ENCODE measurements at places on chromosomes 7 and 10.

DNA sequence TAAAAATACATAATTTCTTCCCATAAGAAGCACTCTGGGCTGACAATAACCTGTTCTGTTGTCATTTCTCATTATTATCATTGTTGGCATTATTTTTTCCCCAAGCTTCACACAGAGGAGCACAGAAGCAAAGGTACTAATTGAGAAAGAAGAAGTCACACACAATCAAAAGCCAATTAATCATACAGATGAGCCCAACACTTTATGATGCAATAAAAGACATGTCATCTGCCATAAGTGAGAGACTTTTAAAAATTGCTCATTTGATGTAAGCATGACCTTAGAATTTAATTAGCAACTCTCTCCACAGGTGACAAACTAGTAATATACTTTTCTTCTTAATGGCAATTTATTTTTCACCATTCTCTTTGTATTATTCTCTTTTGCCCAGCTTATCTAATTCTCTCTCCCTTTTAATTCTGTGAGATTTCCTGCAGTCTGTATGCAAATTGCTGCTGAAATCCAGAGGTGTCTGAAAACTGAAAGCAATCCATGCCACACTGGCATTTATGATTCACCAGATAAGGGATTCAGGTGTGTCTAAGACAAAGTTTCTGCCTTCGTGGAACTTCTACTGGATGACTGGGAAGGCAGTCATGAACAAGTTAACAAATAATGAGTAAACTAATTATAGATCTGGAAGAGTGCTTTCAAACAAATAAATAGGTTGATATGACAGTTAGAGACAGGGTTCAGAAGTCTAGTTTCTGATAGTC is 203.5 kb downstream of the CHCHD3 start:
- no peak for DNase-seq

DNA sequence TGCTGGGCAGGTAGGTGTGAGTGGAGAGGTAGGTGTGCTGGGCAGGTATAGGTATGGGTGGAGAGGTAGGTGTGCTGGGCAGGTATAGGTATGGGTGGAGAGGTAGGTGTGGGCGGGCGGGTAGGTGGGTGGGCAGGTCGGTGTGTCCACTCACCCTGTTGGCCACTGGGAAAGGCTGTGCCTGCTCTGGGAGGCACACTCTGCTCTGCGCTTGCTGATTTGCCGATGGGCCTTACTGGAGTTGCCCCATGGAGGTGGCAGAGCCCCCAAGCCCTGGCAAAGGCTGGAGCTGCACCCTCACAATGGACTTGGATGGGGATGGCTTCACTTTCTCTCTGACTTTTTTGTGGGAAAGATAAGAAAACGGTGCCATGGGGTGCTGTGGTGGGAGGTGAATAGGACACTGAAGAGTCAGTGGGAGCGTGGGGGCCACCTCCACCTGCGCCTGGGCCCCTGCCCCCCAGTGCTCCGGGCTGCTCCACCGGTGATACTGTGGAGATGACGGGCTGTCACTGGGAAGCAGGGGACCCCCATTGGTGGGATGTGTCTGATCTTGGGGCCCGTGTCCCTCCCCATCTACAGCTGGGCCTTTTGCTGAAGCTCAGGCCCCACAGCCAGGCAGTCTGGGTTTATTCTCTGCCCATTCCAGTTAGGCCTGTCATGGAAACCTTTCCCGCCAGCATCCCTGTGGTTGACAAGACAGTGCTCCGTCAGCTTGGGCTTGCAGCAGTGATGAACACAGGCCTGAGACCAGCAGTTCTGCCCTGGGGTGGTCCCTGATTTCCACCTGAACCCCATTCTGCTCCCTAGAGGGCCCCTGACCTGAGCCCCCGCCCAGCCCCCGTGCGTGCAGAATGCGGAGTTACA is 75.0 kb downstream of the NKX6-2 start:
- no peak for DNase-seq

- no peak for DNase-seq
These were observed 49.7 kb downstream of the UNC5B start for GRCh38 chr10:71262027-71262426.

DNA sequence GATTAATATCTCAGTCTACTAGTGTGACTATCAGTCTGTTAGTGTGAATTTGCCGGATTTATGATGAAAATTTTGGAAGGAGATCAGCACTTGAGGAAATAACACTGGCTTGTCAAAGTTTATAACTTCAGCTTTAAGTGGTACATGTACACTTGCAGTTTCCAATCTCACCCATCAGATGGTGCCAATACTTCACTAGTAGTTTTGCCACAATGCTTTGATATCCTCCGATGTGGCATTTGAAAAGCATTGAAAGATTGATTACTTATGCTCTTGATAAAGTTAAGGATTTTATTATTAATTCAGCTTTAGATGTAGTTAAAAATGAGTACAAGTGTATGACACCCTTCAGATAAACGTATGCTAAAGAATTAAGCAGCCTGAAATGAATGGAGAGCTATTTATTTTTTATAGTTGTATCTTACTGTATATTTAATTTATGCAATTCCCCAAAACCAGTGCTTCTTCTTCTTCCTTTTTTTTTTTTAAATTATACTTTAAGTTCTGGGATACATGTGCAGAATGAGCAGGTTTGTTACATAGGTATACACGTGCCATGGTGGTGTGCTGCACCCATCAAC is 98.2 kb downstream of the ANLN start:
- DNase-seq: peak; percentile 35

DNA sequence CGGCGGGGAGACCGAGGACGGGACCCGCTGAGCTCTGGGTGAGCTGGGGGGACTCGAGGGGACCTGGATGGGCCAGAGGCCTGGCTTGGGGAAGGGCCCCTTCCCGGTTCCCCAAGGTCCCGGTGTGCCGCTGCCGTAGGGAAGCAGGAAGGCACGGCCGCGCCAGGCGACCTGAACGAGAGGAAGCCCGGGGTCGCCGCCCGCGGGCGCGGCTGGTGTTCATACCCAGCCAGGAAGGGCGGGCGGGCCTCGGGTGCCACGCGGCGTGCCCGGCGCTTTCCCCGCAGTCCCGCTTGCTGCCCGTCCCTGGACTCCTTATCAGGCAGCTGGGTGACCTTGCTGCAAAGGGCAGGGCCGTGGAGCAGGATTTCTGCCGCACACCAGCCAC is 38.0 kb downstream of the ZNF777 start:
- no peak for DNase-seq

- DNase-seq: no peak
These were observed 209.2 kb downstream of the AGMO start for GRCh38 chr7:15352421-15353206.

- no peak for DNase-seq
These were observed 1439.9 kb upstream of the CELF2 start for GRCh38 chr10:9577746-9578145.

- no peak for DNase-seq
These were observed 20.7 kb downstream of the GBX1 start for GRCh38 chr7:151146761-151147160.

- no peak for DNase-seq
These were observed 9.3 kb upstream of the FAM180A start for GRCh38 chr7:135757719-135758411.

- no peak for DNase-seq
These were observed 7.3 kb downstream of the AASS start for GRCh38 chr7:122136639-122137245.

- DNase-seq: no peak
These were observed 108.1 kb downstream of the SNX10 start for GRCh38 chr7:26399736-26400135.

- no peak for DNase-seq
These were observed 88.3 kb downstream of the SEMA3A start for GRCh38 chr7:84106291-84106690.

DNA sequence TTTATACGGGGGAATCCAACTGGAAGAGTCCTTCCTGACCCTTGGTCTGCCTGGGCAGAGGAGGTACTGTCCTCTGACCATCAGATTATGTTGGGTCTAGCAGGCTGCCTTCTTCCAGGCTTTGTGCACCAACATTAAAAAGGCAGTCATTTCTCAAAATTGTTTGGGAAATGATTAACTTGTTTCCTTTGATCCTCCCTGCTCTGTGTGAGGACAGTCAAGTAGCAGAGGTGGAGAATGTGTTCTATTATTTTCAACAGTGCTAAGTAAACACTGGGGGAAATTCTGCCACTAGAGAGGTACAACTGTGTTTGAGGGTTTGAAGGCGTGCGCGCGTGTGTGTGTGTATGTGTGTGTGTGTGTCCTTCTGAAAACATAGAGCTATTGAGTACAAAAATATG is 20.6 kb downstream of the ACSL5 start:
- DNase-seq: peak; percentile 27

GRCh38 chr10:110706690-110707098 is 62.6 kb downstream of the RBM20 start:
- DNase-seq: no peak

DNA sequence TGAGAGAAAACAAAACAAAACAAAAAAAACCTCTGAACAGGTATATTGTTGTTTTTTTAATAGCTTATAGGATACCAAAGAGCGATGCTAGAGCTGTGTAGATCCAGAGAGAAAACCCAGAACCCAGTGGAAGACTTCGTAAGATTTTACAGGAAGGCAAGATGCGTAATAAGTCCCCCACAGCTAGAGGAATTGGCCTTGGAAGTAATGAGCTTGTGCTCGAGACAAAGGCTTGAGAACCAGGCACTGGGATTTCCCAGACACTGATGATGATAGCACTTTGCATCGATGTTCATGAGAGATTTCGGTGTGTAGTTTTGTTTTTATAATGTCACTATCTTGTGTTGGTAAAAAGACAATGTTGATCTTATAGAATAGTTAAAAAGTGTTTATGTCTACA is 821.5 kb upstream of the IGFBP3 start:
- no peak for DNase-seq

DNA sequence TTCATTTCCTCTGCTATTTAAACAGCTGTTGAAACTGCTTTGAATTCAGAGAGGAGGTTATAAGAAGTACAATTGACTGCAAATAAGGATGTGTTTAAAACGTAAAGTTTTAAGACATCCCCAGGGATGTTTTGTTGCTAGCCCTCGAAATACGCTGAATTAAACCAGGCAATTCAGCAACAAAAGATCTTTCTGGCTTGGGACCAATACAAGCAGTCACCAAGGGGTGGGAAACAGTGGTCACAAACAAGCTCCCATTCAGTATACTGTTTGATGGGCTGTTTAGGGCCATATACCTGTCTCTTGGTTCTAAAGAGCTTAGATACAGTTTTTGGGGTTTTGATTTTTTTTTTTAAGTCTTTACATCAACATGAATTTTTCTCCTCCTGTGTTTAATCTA is 446.3 kb upstream of the POT1 start:
- no peak for DNase-seq

- no peak for DNase-seq
These were observed 82.1 kb upstream of the HPS1 start for GRCh38 chr10:98528805-98529183.

GRCh38 chr10:920450-920849 is 11.1 kb downstream of the LARP4B start:
- no peak for DNase-seq

DNA sequence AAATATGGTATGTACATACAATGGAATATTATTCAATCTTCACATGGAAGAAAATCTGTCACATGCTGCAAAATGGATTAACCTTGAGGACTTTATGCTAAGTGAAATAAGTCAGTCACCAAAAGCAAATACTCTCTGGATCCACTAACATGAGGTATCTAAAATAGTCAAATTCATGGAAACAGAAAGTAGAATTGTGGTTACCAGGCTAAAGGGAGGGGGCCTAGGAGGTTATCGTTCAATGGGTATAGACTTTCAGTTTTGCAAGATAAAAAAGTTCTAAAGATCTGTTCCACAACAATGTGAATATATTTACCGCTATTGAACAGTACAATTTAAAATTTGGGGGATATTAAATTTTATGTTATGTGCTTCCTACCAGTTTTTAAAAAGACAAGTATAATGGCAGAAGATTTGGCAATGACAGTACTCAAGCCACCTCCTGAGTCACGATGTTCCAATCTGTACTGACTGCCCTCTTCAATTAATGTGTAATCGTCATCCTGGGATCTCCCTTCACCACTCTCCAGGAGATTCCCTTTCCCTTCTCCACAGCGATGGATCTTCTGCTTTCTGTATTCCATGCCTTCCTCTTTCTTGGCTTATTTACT is 32.3 kb upstream of the IL6 start:
- no peak for DNase-seq

DNA sequence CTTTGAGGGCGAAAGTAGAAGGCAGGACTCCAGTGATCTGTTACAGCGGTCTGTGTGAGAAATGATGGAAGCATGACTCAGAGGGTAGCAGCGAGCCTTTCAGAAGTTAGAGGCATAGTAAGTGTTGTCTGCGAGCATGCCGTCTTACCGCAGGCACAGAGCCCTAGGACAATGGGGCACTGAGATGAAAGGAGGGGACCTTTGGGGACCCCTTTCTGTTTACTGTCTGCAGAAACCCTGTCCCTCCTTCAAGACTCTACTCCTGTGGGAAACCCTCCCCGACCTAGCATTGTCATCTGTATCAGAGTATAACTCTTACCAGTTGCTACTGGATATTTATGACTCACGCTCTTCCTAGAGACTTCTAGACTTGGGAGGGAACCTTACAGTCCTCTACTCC is 87.2 kb upstream of the AGK start:
- no peak for DNase-seq

- no peak for DNase-seq
These were observed 971 bp downstream of the AEBP1 start for GRCh38 chr7:44104860-44105771.

DNA sequence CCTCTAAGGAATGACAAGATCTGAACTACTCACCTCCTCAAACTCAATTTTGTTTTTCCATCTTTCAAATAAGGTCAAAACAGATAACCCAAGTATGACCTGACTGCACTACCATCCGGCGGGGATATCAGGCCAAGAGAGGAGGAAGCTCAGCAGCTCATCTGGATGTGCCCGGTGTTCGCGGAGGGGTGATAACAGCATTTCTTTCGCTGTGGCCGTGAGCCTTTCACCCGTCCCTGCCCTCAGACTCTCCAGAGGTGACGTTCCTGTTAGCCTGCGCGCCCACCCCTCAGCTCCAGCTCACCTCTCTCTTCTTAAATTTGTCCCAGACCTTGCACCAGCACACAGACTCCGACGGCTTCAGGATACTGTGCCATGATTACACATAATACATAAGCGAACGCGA is 526 bp downstream of the ZNF248 start:
- DNase-seq: peak; percentile 18

GRCh38 chr7:91249506-91250233 is 14.6 kb upstream of the FZD1 start:
- no peak for DNase-seq

GRCh38 chr7:158973440-158973839 is 117.1 kb downstream of the DYNC2I1 start:
- DNase-seq: no peak

DNA sequence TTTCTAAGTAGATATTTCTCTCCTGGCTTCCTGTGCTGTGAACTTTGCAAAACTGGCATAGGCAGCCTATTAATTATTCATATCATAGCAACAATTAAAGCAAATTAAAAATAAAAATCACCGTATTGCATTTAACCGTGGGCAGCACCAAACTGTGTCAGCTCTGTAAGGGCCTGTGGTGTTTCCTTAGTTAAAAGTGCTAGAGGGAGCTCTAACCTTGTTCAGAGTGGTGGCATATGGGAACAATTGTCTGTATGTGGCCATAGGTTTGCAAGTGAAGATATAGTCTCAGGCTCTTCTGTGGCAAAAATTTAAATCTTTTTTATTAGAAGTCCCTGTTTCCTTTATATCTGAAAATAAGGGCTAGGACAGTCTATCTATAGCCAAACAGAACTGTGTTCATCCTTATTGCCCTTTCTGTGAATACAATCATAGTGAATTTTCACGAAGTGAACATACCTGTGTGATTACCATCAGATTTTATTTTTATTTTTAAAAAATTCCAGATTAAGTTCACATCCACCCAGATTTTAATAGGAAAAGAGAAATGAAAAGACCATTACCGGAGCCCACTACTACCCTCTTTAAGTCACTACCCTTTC is 92.6 kb downstream of the POLL start:
- DNase-seq: no peak

Measured in HuH-7 (cell line).